GM23338 (cell line): ENCODE measurements at places on chromosomes 7 and 10. TPM values are rescaled to one million over a fixed set of nuclear protein-coding genes. Genes with fewer than 3 reads are reported as not detected.
A peak's percentile ranks its signal among the peaks of the same experiment; 100 is the strongest.

SPAM1 gene
- not detected in 2 replicates for total RNA-seq

TAS2R41 gene
- 1.2 and 2.9 TPM in 2 replicates for total RNA-seq

PRSS37 gene
- total RNA-seq, result not detected in 2 replicates

OR13A1 gene
- 0.12 TPM in 1 of 2 replicates, not detected in the other for total RNA-seq

HOXA10 gene
- total RNA-seq, result not detected in 2 replicates

DNA sequence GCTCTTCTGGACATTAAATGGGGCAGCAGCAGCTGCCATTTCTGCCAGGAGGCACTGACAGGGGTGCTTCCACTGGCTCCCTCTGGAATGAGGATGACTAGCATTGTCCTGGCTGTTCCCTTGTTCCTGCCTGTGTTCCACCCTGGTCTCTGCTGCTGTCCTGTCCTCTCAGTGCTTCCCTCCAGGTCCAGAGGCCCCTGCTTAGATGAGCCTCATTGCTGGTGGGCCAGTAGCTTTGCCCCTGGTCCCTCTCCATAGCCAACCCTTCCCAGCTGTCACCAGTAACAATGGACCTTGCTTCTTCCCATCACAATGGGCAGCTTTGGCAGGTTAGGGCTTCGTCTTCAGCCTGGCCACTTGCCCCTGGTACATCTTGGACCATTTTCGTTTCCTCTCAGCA, 561.1 kb downstream of the TCERG1L start:
- DNase-seq, result no peak
- H3K36me3 ChIP-seq, result no peaks in the 10 kb centered on the region
- no peaks in the 10 kb centered on the region for H3K4me1 ChIP-seq
- H3K27ac ChIP-seq, result no peak overlapping the region
- no peaks in the 10 kb centered on the region for H3K27me3 ChIP-seq

- peak; percentile 90 for DNase-seq
- H3K27ac ChIP-seq, result peak overlapping the region; percentile 96
- no peaks in the 10 kb centered on the region for H3K36me3 ChIP-seq
- H3K4me1 ChIP-seq, result peaks cover 19% of the 10 kb centered on the region
Observed at GRCh38 chr10:78973901-78974616, 94.7 kb upstream of the ZMIZ1 start.

DNA sequence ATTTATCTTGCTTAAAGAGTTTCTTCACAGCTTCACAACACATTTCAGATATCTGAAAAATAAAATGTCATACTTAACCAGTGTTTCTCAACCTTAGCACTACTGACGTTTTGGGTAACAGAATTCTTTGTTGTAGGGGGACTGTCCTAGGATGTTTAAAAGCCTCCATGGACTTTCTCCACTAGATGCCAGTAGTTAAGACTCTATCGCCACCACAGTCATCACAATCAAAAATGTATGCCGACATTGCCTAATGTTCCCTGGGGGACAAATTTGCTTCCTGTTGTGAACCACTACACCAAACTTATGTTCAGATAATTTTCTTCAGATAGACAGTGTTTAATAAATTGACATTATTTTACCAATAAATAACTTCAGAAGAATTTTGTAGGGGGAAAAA, 13.4 kb downstream of the NOC3L start:
- no peak overlapping the region for H3K27ac ChIP-seq
- no peak for DNase-seq
- no peaks in the 10 kb centered on the region for H3K4me1 ChIP-seq
- peaks cover 63% of the 10 kb centered on the region for H3K36me3 ChIP-seq

GRCh38 chr7:134942690-134943466, 43.4 kb upstream of the AGBL3 start:
- no peak overlapping the region for H3K27ac ChIP-seq
- peaks cover 7% of the 10 kb centered on the region for H3K36me3 ChIP-seq
- no peak for DNase-seq
- no peaks in the 10 kb centered on the region for H3K4me1 ChIP-seq

- H3K4me1 ChIP-seq, result peaks cover 62% of the 10 kb centered on the region
- H3K4me3 ChIP-seq, result peak overlapping the region; percentile 47
- no peaks in the 10 kb centered on the region for H3K36me3 ChIP-seq
- peaks cover 96% of the 10 kb centered on the region for H3K27me3 ChIP-seq
Observed at GRCh38 chr7:1239803-1240516, 7.3 kb downstream of the UNCX start.

DNA sequence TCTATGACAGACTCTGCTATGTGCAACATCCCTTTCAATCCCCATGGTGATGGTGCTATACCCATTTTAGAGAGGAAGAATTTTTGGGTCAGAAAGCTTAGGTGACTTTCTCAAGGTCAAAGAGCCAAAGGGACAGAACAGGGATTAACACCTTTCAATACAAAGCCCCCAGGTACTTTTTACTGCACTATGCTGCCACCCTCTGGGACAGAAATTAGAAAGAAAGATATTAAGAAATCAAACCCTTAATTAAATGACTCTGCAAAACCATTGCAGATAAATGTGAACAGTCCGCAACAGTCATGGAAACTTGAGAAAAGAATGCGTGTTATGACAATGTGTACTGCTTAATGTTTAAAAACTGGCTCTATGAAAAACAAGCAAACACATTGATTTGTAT, 673.7 kb downstream of the MAGI2 start:
- H3K27ac ChIP-seq, result no peak overlapping the region
- peak; percentile 42 for DNase-seq
- H3K4me3 ChIP-seq, result no peak overlapping the region

- H3K27ac ChIP-seq, result no peak overlapping the region
- H3K4me1 ChIP-seq, result peaks cover 65% of the 10 kb centered on the region
- H3K27me3 ChIP-seq, result peaks cover 89% of the 10 kb centered on the region
Observed at GRCh38 chr7:101166909-101167644, 1.7 kb upstream of the VGF start.

DNA sequence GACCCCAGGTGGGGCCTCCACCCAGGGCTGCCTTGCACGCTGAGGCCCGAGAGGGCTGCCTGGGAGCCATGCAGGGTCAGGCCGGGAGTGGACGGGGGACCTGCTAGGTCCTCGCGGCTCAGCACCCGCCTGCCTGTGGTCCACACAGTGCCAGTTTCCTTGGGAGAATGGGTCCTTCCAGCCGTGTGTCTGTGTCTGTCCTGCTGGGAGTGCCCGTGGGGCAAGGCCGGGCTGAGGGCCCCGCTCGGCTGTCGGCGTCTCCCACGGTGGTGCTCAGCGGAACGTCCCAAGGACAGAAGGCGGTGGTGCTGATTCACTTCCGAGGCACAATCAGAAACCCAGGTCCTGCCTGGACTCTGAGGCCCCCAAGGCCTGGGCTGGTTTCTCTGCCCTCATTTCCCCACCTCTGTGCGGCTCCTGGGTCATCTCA, 23.2 kb upstream of the GTPBP4 start:
- H3K27me3 ChIP-seq, result no peaks in the 10 kb centered on the region
- no peak for DNase-seq
- no peak overlapping the region for H3K27ac ChIP-seq
- H3K4me3 ChIP-seq, result no peak overlapping the region
- H3K4me1 ChIP-seq, result no peaks in the 10 kb centered on the region

- no peak overlapping the region for H3K4me3 ChIP-seq
- no peaks in the 10 kb centered on the region for H3K36me3 ChIP-seq
- H3K27me3 ChIP-seq, result no peaks in the 10 kb centered on the region
- H3K27ac ChIP-seq, result no peak overlapping the region
- no peaks in the 10 kb centered on the region for H3K4me1 ChIP-seq
Observed at GRCh38 chr7:143013473-143013872, 13.5 kb downstream of the OR9A2 start.

DNA sequence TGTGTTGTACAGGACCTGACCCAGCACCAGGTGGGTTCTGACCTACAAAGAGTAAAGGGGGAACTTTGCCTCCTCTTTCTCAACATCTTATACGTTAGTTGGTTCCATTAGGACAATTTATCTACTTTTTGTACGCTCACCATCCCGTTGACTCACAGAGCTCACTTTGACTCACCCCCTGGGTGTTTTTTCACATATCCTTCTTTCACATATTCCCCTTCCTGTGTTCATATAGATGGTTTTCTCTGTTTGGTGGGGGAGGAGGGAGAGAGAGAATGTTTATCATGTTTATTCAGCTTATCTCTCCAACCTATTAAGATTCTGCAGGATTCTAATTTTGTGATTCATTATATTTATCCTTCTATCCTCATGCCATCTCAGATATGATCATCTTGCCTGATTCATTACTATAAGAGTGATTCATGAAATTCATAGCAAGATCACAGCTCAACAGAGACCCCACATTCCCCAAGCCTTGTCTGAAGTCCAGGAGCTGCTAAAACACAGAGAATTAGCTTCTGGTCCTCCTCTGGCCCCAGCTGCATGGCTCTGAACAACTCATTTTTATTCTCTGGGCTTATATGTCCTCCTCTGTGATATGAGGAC, 37.2 kb downstream of the PRSS2 start:
- no peak overlapping the region for H3K27ac ChIP-seq
- no peak overlapping the region for H3K4me3 ChIP-seq
- H3K27me3 ChIP-seq, result no peaks in the 10 kb centered on the region
- H3K4me1 ChIP-seq, result peaks cover 38% of the 10 kb centered on the region
- no peaks in the 10 kb centered on the region for H3K36me3 ChIP-seq

DNA sequence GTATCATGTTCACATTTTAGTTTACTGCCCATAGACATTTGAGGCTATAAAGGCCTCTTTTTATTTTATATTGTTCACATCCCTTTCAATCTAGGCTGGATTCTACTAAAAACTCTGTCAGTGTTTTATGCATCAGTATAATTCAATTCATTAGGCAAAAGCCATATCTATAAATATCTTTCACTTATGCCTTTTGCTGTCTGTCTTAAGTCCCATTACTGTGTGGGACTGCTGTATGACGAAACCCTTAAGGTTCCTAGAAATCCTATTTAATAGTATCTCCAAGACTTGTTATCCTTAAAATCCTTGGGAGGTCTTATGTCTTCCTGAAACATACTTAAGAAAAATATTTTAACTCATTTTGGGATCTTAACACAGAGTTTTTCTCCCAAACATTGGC, 139.2 kb downstream of the HGF start:
- no peaks in the 10 kb centered on the region for H3K27me3 ChIP-seq
- DNase-seq, result no peak
- H3K27ac ChIP-seq, result no peak overlapping the region
- H3K4me3 ChIP-seq, result no peak overlapping the region
- H3K4me1 ChIP-seq, result no peaks in the 10 kb centered on the region

GRCh38 chr7:139648391-139648861, 124.9 kb downstream of the CLEC2L start:
- DNase-seq, result peak; percentile 31
- H3K27me3 ChIP-seq, result no peaks in the 10 kb centered on the region
- H3K4me3 ChIP-seq, result no peak overlapping the region
- H3K27ac ChIP-seq, result no peak overlapping the region
- peaks cover 24% of the 10 kb centered on the region for H3K4me1 ChIP-seq

GRCh38 chr7:156640949-156641485, 443 bp downstream of the RNF32 start:
- peaks cover 21% of the 10 kb centered on the region for H3K27me3 ChIP-seq
- peak overlapping the region; percentile 79 for H3K27ac ChIP-seq
- H3K4me1 ChIP-seq, result peaks cover 9% of the 10 kb centered on the region; the same call in 1 of the 2 replicates
- H3K36me3 ChIP-seq, result no peaks in the 10 kb centered on the region
- peak overlapping the region; percentile 75 for H3K4me3 ChIP-seq
- DNase-seq, result no peak
